ENCODE measurements at places on chromosomes 12 and 14.

GRCh38 chr12:43848786-43849185 lies 12.9 kb downstream of the TMEM117 start:
- DNase-seq, result no peak

DNA sequence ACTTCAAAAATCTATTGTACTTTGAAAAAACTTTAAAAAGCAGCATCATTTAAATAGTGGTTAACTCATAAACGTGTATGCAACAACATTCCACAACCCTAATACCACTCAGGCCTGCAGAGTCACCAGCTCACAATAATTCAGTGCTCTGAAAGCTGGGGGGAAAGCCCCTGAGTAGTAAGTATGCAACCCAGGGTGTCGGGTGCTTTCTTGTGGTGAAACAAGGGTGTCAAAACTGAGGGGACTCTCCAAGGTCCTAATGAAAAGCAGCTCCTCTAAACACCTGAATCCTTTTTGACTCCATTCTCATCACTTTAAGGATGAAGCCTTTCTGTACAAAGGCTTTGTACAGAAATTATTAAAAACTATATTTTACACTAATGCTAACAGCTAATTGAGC lies 33.7 kb downstream of the FGFR1OP2 start:
- no peak for DNase-seq

DNA sequence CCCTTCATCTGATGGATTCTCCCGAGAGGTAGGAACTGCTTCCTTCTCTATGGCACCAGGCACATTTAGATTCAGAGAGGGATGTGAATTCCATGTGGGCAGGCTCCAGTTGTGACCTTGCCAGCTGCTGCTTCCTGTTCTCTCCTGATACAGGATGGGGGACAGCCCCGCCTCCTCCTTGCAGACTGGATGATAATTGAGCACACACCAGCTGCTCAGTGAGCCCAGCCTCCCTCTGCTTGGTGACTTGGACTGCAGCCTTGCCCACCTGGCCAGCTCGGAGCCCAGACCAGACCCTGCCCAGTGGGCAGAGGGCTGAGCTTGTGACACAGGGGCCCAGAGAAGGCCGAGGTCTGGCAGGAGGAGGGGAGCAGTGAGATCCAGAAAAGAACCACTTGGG lies 90.2 kb downstream of the CALM1 start:
- DNase-seq, result no peak

DNA sequence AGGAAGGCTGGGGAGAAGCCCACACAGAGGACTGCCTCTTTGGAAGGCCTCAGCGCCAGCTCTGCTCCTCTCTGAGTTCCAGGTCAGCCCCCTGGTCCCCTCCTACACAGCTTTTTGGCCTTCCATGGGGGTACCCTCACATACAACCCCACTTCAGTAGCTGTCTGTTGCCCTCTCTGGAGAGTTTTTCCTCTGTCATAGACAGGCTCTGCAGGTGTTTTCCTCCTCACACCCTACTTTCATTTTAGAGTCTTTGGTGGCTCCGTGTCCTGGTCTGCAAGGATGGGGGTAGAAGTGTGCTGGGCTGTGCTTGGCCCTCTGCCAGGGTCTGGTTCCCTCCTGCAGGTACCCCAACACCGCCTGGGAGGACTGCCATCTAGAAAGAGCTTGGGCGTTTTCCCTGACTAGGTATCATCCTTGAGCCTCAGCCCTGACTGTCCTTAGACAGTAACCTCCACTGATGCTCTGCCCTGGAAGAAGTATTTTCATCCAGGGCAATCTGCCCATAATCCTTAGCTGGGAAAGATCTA lies 15.1 kb downstream of the ZDHHC22 start:
- no peak for DNase-seq

DNA sequence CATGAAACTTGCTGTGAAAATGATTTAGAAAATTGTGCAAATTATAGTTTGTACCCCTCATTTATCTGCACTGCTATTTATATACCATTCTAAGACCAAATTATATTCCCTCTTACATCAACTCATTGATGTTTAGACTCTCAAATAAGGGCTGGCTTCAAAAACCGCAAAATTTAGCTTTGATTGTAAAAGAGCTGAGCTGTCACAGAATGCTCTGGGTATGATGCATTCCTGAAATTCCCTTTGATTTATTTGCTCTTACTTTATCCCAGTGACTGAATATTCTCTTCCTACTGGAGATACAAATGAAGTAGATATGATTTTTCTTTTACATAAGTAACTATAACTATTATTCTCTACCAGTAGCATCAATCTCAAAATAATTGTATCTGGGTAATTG lies 78.0 kb upstream of the TMTC2 start:
- no peak for DNase-seq

DNA sequence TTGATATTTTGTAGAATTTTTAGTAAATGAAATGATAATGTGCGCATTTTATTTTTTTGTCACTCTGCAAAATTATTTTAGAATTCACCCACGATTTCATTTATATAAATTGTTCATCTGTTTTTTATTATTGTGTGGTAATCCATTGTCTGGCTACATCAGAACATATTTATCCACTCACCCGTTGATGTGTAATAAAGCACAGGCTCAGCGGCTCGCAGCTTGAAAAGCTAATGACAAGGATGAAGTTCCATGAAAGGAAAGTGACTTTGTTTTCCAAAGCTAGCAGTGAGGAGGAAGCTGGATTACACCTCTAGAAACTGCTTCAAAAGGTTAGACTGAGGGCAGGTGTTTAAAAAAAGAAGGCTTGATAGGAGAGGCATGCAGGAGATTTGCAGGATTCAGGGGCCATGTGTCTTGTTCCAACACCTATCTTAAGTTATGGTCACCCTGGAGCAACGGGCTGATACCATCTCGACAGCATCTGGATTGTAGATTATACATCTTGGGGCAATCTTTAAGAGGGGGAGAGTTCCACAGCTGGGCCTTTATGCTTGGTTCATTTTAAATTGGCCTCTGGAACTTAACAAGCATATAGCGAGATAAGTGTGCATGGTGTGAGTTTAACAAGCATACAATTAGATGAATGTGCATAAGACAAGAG lies 194.1 kb downstream of the TMTC3 start:
- no peak for DNase-seq

- DNase-seq, result no peak
Measured at GRCh38 chr12:89960607-89961394, 252.2 kb upstream of the ATP2B1 start.

DNA sequence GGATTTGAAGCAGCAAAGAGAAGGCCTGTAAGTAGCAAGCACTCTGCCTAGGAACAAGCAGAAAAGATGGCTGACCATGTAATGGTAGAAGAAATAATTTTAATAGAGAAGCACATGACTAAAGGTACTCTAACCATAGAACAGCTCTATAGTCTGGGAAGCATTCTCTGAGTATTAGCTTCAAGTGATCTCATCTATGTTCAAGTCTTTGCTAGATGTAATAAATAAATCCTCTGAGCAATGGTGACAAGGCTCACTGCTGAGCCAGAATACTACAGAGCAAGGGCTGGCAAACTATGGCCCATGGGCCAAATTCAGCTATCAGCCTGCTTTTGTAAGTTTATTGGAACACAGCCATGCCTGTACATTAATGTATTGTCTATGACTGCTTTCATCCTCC lies 84.8 kb downstream of the PEBP1 start:
- no peak for DNase-seq

DNA sequence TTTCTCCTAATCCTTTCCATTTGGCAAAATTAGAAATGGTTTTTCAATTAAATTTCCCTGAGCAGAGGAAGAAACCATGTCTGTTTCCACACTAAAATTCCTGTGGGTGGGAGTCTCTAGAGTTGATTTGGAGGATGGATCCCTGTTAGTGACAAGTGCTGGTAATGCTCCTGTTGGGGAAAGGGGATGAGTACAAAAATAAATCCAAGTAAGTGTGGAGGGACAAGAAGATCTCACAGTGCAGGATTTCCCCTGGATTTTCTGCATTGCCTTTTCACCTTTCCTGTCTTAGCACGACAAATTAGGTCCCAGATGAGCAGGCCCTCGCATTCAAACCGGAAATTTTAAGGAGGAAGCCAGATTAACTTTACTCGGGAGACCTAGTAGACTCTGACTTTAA lies 107.5 kb downstream of the DAD1 start:
- no peak for DNase-seq

DNA sequence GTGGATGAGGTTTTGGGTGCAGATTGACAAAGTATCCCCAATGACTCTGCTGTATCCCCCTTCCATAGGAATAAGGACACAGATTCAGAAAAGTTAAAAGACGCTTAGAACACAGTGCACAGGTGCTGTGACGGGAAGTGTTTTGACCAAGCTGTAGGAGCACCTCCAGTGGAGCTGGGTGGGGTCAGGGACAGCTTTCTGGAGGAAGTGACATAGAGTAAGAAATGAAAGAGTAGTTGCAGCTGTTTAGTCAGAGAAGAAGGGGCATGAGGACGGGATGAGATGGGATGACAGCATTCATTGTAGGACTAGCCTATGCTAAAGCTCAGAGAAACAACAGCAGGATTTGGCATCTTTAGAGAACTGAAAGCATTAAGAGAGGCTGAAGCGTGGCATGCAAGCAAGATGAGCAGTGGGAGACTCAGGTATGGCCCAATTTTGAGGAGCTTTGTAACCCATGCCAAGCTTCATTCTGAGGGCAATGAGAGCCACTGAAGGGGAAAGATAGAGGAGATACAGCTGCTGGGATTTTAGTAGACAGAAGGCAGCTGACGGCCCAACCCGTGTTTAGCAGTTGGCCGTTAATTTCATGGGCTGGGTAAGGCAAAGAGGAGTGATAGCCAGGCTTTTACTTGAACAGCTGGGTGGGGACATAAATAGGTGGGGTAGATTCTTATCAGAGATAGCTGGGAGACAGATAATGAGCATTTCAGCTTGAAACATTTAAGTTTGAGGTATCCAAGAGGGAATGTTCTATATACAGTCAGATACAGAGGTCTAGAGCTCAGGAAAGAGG lies 131.8 kb upstream of the KRAS start:
- no peak for DNase-seq

DNA sequence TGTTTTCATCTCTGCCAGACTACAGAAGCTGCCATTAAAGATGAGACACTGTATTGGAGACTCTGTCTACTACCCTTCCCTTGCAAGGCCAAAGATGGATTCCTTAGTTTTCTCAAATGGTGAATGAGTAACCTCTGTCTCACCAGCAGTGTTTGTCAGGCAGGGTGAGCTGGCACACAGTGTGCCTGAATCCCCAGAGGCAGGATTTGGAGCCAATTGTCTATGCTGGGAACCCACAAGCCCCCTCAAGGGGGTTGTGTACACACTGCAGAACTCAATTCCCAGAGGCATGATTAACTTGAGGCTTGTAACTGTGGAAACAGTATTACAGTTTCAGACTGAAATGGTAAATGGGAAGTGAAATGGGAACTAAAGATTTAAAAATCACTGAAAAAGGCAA lies 136.8 kb upstream of the PTPRB start:
- DNase-seq, result no peak

DNA sequence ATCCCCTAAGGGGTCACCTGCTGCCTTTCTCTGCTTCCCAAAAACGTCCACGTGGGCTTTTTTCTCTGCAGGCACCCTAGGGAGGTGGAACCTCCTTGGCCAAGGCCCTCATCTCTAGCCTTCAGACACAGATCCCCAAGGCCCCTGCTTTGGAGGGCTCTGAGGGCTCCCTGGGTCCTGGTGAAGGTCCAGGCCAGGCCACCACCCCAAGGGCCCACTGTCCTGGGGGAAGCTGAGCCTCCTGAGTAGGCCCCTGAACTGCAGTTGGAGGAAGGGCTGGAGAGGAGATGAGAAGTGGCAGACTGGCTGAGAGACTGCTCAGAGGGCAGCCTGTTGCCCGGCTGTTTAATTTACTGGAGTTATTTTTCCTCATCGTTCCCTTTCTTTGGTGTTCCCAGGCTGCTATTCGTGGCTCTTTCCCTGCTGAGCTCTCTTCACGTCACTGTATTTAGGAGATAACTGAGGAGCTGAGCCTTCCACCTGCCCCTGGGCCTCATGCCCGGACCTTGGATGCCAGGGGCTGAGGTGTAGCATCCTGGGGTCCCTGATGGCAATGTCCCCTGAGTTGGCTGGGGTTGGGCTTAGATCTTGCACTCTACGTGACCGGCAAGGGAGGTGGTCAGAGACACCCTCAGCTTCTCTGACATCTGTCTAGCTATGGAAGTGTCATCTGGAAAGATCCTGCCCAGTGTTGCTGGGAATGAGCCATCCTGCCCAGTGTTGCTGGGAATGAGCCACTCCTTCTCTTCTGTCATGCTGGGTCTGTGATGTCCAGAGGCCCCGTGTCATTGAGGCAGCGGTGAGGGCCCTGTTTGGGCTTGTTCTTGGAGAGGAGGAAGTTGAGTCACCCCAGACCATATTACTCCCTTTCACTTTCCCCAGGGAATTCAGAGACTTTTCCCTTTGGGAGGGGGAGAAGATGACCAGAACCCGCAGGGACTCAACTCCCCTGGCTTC lies 139.8 kb downstream of the TSPAN9 start:
- DNase-seq, result no peak

DNA sequence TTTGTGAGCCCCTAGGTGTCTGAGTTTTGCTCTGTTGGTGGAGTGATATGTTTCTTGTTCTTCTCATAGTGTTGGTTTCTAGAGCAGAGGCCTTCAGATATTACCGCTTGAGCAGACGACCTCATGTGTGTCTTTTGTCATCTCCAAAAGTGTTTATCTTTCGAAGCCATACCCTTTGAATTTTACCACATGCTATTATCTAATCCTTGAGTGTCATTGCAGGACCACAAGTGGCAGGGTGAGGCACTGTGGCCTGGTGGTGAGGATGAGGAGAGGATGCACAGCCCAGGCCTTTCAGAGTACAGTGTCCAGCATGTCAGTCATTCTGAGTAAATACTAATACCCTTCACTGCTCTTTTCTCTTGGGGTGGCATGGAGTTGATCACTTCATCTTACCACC lies 57.2 kb upstream of the CISTR start:
- no peak for DNase-seq

- DNase-seq, result peak; percentile 91
Measured at GRCh38 chr14:73055251-73055650, 3.1 kb upstream of the RBM25 start.
